Fibroblast of the conjunctiva (primary cell): ENCODE measurements at places on chromosomes 11 and 22.

GRCh38 chr22:48536541-48537342 lies 1290.9 kb downstream of the BRD1 start:
- DNase-seq, result no peak

DNA sequence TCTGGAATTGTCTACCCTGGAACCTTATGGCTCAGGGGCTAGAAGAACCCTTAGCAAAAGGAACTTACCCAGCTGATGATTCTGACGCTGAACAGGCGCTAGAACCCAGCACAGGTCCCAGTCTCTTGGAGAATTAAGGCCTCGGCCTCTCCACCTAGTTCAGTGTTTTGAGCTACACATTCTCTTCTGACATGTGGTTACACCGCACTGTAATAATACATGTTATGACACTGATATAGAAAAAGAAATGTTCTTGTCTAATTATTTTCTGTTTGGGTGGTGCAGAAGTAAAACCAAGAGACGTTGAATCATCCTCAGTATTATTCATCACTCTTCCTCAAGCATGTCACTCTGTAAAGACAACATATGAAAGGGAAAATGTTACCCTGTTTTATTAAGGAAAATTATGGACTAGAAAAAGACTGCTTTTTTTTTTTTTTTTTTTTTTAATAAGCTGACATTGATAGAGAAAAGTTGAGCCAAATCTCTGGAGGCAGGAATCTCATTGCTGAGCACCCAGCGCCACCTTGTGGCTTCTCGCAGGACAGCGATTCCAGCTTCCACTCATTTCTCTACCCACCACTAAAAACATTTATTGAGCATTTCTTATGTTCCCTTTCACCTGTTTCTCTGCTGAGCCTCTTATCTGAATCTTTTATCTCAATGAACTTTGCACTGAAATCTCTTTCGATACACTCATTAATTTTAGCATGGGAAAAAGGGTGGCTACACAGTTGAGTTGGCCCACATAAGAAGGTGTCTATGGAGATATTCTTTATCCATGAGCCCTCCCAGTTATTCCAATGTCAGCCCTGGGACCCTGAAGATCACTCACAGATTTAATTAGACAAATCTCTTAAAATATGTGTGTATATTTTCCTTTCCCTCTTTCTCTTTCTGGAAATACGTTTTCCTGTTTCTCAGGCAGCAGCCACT lies 12.6 kb upstream of the APLNR start:
- peak; percentile 55 for DNase-seq

DNA sequence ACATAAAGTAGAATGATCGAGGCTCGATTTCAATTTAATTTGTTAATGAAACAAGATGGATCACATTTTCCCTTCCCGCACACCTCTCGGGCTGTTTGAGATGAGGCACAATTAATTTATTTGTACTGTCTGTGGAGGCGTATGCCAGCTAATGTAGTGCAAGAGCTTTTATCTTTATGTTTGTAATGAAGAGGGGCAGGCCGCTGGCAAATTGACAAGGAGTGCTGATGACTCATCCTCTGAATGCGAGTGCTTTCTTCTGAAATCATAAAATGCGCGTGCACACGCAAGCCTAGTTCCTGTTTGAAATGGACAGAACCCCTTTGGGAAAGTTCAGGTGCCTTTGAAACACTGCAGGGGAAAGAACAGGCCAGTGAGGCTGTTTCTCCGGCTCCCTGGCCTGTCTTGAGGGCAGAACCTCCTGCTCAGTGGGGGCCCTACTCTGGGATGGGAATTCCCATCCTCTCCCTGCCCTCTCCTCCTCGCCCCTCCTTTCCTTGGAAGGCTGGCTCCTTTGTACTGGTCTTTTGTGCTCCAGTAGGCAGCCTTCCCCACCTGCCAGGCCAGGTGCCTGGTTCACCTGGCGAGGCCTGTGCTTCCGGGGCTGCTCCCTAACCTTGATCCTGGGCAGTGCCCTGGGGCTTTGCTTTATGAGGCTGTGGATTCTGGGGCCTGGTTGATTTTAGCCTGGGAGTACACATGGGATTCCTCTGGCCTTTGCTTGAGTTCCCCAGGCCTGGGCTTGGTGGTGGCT lies 50.3 kb downstream of the TEAD1 start:
- peak; percentile 82 for DNase-seq

DNA sequence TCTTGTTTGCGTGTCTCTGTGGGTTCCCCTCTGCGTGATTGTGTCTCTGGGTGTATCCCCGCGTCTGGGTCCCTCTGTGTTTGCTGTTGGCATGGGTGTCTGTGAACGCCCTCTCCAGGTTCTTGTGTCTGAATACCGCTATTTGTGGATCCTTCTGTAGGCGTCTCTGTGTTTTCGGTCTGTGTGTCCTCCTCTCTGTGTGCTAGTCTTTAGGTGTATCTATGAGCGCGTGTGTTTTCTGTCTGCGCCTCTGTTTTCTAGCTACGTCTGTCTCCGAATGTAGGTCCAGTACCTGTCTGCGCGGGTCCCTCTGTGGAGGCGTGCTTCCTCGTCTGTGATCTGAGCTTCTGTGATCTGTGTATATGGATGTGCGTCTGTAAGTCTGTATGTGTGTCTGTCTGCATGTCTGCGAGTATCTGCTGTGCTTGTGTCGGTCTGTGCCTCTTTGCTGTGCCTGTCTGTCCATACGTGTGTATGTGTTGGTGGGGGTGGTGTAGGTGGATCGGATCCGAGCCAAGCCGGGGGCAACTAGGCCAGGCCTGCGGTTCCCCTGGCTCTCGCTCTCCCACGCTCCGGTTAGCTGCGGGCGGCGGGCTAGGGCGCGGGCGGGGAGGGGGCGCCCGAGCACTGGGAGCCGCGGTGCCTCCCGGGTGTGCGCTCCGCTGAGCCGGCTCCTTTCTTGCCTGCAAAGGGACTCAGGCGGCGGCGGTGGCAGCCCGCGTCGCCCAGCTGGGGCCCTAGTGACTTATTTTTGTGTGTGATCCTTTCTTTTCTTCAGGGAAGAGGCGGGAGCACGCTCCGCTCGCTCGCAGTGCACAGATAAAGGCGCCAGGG lies 105.3 kb upstream of the E2F8 start:
- no peak for DNase-seq

DNA sequence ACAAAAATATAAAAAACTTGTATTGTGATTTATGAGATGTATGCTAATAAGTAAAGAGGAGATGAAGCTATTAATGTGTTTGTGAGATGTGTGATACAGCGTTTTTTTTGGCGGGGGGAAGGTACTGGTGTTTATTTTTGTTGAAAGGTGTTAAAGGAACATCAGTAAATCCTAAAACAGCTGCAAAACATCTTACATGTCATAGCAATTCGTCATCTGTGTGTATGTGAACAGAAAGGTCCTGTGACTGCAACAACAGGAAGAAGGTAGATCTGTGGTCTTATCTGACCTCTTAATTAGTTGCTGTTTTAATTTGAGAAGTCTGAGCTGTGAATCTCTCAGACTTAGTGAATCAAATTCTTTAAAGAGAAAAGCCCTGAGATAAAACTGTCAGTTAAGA lies 1041.1 kb downstream of the JRKL start:
- no peak for DNase-seq

DNA sequence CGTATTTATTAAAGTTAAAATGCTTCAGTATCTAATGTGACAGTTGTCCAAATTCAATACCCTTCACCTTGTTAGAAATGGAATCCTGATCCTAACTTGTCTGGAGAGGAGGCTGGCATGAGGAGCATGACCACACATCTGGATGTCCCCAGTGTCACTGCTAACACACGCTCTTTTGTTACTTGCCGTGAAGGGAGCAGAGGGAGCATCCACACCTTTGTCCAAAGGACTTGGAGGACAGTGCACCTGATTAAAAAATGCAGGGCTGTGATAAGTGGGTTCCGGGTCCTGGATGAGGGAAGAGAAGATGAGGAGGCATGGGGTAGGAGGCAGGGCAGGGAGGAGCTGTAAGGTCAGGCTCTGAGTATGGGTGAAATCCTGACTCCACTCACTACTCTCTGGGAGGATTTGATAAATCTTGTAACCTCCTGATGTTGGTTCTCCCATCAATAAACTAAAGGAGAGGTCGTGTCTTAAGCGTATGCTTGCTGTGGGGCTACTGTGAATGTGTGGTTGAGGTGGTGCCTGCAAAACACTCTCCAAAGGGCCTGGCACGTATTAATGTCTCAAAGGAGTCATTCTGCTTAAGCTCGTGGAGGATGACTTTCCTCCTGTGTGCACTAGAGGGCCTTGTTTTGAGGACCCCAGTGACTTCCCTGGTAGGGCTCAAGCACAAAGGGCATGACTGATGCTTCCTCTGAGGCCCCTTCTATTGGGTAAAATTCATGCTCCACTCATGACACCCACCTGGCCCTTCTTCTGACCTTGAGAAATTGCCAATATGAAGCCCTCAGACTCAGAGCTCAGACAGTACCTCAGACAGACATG lies 16.8 kb upstream of the IGLL5 start:
- DNase-seq, result no peak

- no peak for DNase-seq
Observed at GRCh38 chr22:33921525-33922348, 1.5 kb upstream of the LARGE1 start.
